ENCODE measurements at places on chromosomes 13 and 19.

DNA sequence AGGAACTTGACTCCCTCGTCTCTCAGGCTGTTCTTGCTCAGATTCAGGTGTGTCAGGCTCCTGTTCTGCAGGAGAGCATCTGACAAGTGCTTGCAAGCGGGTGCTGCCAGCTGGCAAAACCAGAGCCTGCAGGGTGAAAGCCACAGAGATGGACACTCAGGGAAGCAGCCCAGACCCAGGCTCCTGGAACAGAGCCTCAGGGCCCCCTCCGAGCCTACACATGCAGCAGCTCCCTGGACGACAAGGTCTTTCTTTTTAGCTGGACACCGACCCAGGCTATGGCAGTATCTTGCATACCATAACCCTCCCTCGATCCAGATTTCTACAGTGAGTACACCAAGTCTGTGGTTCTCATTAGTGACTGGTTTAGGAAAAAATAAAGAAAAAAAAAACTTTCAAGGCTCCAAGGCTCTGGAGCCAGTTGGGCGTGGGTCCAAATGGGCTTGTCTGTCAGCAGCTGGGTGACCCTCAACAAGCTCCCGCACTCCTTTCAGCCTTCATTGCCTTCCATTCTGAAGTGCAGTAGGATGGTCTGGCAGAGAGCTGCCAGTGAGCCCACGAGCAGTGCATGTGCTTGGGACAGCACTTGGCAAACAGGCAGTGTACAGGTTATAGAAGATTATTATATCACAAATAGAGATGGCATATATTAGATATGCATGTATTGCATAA lies 29.9 kb downstream of the NLRP13 start:
- DNase-seq = no peak

- no peak for DNase-seq
Measured at GRCh38 chr13:31674051-31674450, 65.3 kb upstream of the RXFP2 start.

GRCh38 chr19:41456342-41456918 lies 13.5 kb downstream of the ERICH4 start:
- no peak for DNase-seq

DNA sequence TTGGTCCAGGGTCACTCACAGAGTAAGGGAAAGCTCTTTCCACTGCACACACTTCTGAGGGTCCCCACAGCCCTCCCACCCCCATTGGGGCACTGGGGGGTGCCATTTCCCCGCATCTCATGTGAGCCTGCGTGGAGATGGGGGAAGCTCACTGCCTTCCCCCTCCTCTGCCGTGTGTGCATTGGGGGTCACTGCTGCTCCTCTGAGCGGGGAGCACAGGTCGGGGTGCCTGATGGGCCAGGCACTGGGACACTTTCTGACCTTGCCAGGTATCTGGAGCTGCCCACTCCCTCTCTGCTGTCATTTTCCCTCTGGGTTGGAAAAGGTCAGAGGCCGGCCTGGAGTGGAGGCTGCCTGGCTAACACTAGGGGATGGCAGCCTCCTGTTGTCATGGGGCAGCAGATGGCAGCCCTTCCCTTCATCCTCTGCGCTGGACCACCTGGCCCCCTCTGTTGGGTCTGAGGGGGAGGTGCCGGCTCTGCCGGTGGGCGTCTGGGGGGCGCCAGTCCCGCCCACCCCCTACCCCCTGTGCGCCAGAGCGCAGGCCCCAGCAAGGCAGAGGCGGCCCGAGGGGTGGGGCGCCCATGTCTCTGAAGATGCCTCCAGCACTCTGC lies 9.1 kb downstream of the SSBP4 start:
- DNase-seq = no peak

DNA sequence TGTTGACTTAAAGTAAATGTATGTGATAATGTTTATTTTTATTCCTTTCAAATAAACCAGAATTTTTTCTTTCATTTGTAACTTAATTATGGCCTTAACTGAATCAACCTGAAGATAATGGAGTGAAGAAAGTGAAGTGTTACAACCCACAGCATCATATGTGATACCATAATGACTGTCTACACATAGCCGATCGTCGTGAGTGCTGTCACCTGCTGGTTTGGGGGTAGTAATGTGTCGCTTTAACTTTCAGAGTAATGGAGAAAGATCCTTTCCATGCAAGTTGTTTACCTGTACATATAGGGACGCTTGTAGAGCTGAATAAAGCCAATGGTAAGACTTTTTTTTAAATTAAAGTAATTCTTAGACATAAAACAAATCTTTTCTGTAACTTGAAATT lies 9.9 kb downstream of the CDC16 start:
- no peak for DNase-seq

DNA sequence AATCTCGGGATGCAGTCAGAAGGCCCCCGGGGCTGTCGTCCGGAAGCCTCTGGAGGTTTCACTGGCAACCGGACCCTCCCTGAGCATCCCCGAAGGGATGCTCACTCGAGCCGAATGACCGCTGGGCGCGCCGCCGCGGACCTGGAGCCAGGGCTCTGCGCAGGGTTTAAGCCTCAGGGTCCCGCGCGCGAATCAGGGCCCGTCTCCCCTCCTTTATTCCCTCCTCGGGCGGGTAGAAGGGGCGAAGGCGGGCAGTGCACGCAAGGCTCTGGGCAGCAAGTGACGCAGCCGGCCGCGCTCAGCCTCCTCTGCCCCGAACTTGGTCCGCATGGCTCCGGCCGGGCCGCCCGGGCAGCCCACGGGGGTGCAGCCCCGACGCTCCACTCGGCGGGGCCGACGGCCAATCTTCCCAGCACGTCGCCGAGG lies 572 bp downstream of the SHISA2 start:
- DNase-seq = no peak

DNA sequence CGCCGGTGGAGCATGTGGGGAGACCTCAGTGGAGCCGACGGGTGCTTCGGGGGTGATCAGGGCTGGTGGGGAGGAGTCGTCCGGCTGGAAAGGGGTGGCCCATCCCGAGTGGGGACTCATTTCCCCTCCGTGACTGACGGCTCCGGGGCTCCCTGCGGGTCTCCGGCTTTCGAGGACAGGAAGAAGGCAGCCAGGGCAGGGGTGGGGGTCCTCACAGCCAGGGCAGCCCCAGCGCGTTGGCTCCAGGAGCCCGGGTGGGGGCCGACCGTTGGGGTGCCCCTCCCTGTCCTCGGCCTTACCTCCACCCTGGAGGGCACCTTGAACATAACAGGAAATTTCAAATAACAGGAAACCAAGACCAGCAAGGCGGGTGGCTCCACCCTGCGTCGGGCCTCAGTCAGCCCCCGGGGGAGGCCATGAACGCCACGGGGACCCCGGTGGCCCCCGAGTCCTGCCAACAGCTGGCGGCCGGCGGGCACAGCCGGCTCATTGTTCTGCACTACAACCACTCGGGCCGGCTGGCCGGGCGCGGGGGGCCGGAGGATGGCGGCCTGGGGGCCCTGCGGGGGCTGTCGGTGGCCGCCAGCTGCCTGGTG lies at the start of gene S1PR4:
TSS of gene S1PR4 (plus strand) at position 393 of the 596 bp plus-strand sequence. CDS start at position 417, 24 bp downstream.
- DNase-seq = peak; percentile 90

DNA sequence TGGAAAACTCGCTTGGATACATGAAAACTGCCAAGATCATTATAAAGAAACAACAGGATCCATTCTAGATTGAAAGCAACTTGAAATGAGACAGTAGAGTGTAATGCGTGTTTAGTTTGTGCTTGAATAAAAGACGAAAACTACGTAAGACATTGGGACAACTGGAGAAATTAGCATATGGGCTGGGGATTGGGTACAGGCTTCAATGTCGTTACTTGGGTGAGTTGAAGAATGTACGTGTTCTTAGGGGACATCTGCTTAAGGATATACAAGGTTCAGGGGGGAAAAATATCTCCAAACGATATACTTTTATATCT lies 471 bp upstream of the ERVK3-1 start:
- no peak for DNase-seq

DNA sequence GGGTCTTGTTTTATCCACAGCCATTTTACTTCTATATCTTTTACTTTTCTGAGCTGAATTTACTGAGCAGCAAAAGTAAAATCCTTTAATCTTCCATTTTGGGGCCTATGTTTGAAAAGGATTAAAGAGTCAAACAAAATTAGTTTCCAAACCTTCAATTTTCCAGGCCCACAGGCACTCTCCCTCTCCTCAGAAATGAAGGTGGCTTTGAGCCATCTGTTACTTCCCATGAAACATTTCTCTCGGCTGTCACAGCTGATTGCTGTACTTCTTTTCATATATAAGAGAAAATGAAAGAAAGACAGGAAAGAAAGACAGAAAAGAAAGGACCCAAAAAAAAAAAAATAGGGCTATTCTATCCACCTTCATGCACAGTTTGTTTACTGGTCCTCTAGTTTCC lies 194.9 kb downstream of the LACC1 start:
- DNase-seq = no peak

- DNase-seq = peak; percentile 33
Measured at GRCh38 chr19:18478545-18479311, 40.8 kb upstream of the ISYNA1 start.

GRCh38 chr13:77310161-77310560 lies 16.7 kb downstream of the MYCBP2 start:
- no peak for DNase-seq

DNA sequence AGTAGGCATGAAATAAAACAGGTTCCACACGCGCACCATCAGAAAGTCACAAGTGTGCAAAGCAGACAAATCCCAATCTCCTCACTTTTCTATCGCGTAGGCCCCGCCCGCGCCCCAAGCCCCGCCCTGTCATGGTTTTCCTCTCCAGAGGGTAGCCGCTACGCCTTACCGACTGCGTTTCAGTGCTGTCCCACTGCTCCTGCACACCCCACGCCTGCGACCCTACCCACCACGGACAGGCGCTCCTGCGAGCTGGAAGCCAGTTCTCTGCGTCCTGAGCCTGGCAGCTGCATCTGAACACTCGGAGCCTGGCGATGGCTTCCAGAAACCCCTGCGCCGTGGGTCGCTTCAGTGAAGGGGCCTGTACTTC lies 379 bp upstream of the ZNF470 start:
- peak; percentile 74 for DNase-seq

Measured in common myeloid progenitor, CD34-positive (primary cell).